Stimulated activated CD4-positive, alpha-beta T cell treated with anti-CD3 and anti-CD28 coated beads, Interleukin-15, amount 100 ng/mL, for 48 hours (primary cell): ENCODE measurements at places on chromosomes 13 and 19.

DNA sequence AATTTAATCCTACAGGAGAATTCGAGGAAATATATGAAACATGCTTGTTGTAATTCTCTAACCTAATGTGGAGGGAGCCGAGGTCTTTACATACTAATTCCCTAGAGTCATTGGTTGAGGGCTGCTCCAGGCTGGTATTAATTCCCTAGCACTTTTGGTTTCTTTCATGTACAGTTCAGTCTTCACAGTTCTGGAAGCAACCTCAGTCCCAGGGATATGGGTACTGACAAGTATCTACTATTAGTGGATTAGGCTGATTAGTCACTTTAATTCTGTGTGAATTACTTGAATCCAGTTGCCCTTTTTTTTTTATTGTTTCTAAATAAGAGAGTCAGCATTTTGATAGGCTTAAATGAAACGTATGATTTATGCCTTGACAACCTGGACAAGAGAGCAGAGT lies 172.3 kb upstream of the HTR2A start:
- no peak for DNase-seq

DNA sequence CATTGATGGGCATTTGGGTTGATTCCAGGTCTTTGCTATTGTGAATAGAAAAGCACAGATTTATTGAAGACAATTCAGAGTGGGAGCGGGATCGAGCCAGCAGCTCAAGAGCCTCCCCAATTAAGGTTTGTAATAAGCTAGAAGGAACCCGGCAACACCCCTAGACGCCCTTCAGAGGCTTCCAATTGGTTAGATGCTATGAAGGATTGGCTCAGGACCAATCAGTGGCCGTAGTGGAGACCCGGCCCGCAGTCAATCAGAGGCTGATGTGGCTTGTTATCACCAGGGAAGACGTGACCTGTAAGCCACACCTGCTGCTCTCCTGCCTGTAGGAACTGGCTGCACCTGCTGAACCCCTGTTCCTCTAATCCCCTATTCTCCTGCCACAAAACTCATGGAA lies 14.6 kb downstream of the SIGLEC11 start:
- no peak for DNase-seq

DNA sequence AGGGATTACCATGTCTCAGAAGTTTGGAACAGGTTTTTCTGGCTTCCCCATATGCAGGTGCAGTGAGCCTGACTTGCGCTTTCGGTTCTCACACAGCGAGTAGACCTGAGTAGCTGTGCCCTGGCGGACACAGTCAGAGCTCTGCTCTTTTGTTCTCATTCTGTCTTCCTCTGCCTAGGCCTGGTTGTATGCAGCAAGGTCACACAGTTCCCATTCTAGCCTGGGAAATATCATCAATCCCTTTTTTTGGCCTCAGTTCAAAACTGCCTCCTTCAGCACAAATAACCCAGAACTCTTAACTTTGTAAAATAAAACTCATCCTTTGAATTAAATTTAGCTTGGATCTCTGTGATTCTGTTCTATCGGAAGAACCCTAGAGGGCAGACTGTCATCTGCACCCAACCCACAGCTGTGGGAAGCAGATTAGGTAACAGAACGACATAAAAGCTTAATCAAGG lies 10.2 kb downstream of the OXGR1 start:
- peak; percentile 1 for DNase-seq

DNA sequence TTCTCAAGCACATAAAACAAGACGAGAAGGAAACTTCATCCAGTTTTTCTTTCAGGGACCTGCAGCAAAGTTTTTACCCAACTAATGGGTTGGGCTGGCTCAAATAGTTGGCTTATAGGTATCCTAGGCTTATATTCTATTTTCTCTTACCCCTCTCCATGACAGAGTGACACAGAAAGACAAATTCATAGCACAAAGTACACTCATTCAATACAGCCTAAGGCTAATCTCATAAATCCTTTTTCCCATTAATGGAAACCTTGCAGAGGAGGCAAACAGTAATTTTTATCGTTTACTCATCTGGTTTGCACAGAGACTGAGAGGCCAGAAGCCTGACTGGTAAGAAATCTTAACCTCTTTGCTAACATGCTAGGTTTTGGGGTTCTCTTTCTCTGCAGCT lies 1589.9 kb downstream of the SLITRK1 start:
- DNase-seq, result no peak

- DNase-seq, result peak; percentile 37
Measured at GRCh38 chr19:10565028-10565566, 713 bp downstream of the KRI1 start.

GRCh38 chr19:57914531-57914930 lies 1.9 kb downstream of the ZNF417 start:
- DNase-seq, result no peak

DNA sequence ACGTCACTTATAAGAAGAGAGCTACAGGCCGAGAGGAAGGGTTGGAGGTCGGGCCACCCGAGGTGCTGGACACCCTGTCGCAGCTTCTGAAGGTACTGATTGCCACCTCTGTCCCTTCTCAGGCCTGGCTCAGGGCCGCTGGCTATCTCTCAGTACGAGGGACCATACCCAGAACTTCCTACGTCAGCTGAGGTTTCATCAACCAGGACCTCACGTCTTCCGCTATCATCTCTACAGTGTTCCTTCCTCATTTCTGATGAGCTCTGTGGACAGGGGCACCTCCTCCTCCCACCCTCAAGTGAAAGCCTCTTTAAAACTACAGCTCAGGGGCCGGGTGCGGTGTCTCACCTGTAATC lies 58.2 kb upstream of the USE1 start:
- DNase-seq, result no peak

DNA sequence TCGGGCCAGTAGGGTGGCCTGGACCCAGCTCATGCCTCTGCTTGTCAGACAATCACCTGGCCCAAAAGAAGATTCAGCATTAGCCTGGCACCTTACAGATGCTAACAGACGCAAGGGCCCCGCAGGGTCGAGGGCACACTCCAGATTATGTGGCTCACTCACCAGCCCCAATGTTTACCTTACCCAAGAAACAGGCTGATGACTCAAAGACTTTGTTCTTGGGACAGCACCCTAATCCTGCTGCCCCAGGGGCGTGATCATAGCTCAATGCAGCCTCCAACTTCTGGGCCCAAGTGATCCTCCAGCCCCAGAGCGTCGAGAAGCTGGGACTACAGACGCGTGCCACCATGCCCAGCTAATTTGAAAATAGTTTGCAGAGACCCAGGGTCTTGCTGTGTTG lies 9.8 kb downstream of the ECSIT start:
- DNase-seq, result no peak

- no peak for DNase-seq
Measured at GRCh38 chr13:80126389-80127068, 214.4 kb downstream of the SPRY2 start.

GRCh38 chr13:41613471-41613870 lies 156.1 kb downstream of the RGCC start:
- no peak for DNase-seq

DNA sequence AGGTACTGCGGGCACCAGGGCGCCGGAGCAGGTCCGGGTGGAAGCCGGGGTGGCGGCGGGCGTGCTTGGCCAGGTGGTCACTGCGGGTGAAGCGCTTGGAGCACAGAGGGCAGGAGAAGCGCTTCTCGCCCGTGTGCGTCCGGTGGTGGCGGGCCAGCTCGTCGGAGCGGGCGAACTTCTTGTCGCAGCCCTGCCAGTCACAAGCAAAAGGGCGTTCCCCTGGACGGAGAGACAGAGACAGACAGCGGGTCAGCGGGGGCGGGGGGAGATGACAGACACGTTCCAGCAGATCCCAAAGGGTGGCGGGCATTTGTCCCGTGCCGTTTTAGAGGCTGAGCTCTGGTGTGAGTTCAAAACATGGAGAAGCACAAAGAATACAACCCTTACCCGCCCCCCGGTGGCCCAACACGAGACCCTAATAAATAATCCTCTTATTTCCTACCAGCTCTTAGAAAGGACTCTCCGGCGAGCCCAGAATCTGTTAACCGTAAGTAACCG lies 6.3 kb upstream of the REXO1 start:
- DNase-seq, result no peak

DNA sequence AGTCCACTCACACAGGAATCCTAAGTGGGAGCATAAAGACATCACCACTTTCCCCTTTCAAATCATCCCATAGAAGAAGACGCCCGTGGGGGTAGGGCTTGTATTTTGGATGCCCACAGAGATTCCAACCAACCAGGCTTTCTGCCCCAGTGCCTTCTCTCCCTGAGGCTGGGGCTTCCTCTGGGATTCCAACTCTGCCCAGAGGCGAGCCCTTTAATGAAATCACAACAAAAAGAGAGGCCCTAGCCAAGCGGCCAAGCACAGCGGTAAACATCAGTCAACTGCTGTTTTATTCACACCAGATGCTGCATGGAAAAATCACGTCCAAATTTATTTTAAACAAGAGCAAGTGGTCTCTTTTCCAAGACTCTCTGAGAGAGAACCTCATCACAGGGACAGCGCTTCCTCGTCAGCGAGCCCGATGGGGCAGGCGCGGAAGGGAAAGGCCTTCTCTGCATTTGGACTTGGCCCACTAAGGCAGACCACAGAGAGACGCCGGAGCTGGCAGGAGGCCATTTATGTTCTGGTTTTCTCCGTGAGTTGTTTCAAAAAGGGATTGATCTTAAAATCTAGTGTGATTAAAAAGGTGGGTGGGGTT lies 31.5 kb downstream of the ADPRHL1 start:
- DNase-seq, result no peak

DNA sequence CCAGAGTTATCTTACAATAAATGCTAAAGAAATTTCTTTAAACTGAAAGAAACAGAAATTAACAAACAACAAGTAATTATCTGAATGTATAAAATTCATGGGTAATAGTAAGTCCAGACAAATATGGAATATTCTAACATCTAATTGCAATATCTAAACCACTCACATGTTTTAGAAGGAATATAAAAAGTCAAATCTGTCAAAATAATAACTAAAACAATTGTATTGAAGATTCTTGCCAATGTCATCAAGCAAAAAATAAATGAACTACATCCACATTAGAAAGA lies 942.9 kb upstream of the PCDH20 start:
- no peak for DNase-seq

GRCh38 chr19:55777528-55777927 lies 8.6 kb downstream of the RFPL4AL1 start:
- DNase-seq, result no peak

DNA sequence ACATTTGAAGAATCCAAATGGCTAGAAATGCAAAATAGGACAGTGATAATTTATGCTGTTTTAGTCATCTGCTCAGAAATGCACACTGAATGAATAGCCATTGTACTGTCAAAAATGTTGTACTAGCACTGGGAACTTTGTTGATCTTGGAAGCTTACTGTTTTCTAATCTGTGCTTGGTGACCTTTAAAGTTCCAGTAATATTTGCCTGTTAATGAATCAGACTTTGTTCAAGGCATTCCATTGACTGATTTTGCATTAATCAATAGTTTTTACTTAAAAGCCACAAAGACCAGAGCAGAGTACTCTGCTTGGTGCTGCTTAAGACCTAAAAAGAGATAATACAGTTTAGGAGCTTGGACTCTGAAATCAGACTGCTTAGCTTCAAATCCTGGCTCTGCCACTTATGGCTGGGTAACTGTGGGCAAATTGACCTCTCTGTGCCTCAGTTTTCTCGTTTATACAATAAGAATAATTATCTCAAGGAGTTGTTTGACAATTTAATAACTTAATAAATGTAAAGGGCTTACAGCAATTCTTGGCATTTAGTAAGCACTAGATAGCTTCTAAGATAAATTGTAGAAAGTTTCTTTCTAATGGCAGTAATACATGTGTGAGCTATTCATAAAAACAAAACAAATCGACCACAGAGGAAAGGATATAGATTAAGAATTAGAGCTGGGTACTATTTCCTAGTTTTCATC lies 4.6 kb upstream of the SLAIN1 start:
- no peak for DNase-seq
